Motor neuron (in vitro differentiated cells): ENCODE measurements at places on chromosomes 1 and 21. TPM values are rescaled to one million over a fixed set of nuclear protein-coding genes. Genes with fewer than 3 reads are reported as not detected.

The FLG2 gene
- total RNA-seq = 1.1 and 1.3 TPM in 2 replicates

The LINGO4 gene
- total RNA-seq = 0.22 and 0.25 TPM in 2 replicates

The BEND5 gene
- 39.9 and 40.1 TPM in 2 replicates for total RNA-seq

The DIPK1A gene
- total RNA-seq = 7.1 and 7.3 TPM in 2 replicates

The GPR25 gene
- not detected in 2 replicates for total RNA-seq

The KCNK1 gene
- 3.0 and 3.8 TPM in 2 replicates for total RNA-seq

The PARP1 gene
- 243 and 245 TPM in 2 replicates for total RNA-seq

The GRIK3 gene
- total RNA-seq = 4.1 and 5.4 TPM in 2 replicates

The FOXJ3 gene
- total RNA-seq = 26.3 and 30.0 TPM in 2 replicates

The CELA3A gene
- not detected in 2 replicates for total RNA-seq

The CGN gene
- total RNA-seq = 2.3 and 2.5 TPM in 2 replicates

GRCh38 chr1:57987523-57987922 is 559.0 kb downstream of the OMA1 start:
- ATAC-seq = no peak

DNA sequence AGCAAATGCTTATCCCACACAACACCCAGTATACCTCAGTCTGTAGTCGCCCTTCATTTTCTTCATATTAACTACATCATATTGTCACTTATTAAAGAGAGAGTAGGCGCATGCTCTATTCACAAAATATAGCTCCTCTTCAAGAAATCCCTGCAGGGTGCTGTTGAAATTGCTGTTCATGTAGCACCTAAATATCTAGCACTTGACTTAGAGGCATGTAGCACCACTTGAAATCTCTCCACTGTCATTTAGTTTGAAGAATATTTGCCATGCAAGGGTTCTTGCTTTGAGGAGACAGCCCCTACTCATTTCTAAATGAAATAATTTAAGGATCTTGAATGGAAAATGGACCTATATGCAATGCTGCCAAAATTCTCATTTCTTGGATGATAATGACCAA is 20.9 kb upstream of the LRRC8B start:
- no peak for ATAC-seq

DNA sequence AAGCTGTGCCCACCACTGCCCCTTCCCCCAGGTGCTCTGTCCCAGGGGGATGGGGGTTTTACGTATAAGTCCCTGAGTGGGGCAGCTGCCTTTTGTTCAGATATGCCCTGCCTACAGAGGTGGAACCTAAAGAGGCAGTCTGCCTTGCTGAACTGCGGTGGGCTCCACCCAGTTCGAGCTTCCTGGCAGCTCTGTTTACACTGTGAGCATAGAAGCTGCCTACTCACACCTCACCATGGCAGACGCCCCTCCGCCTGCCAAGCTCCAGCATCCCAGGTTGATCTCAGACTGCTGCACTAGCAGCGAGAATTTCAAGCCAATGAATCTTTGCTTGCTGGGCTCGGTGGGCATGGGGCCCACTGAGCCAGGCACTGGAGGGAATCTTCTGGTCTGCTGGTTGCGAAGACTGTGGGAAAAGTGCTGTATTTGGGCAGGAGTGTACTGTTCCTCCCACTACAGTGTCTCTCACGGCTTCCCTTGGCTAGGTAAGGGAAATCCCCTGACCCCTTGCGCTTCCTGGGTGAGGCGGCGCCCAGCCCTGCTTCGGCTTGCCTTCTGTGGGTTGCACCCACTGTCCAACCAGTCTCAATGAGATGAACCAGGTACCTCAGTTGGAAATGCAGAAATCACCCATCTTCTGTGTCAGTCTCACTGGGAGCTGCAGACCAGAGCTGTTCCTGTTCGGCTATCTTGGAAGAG is 17.6 kb upstream of the RWDD3 start:
- no peak for ATAC-seq

- peak; percentile 41 for ATAC-seq
These were observed 6.0 kb upstream of the SHISA4 start for GRCh38 chr1:201882665-201883132.

DNA sequence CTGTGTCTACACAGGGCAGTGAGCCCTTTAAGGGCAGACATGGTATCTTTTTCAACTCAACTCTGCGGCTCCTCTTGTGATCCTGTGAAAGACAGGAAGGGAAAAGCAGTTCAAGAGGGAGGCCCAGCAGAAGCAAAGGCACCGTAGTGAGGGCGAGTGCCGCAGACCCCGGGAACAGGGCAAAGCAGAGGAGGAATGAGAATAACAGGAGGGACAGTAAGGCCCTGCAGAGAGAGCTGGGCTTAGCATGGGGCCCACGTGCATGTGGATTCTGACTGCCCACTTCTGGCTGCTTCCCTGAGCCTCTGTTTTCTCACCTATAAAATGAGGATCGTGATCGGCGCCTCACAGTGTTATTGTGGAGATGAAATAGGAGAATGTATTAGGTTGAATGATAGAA is 409.3 kb downstream of the PTPRU start:
- no peak for ATAC-seq

DNA sequence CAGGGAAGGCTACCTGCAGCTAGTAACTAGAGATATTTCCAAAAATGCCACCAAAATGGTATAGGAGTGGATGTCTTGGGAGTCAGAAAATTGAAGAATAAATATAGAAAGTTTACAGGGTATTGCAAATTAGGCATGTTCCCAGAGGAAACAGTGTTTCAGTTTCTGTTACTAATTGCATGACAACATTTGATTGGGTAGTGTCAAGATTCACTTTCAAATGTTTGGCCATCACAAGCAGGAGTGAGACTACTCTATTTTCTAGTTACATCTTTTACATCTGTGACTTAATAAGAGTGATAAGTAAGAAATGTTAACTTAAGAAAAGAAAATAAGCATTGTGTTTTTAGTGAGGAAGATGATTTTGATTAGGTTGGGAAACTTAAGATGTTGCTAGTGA is 30.2 kb downstream of the AMY1C start:
- ATAC-seq = no peak

DNA sequence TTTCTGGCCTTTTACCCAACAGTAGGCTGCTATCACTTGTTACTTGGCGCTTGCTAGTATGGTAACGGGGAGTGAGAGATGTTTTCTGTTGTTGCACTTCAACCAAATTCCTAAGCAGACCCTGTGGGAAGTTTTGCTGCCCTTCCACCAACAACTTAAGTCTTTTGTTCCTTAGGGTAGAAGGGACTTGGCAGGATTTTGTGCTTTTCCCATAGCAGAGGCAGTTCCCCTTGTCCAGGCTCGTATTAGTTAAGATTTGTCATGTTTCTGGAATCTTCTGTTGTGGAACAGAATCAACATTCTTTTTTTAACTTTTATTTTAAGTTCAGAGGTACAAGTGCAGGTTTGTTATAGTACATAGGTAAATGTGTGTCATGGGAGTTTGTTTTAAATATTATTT is 73.2 kb upstream of the SGIP1 start:
- no peak for ATAC-seq

- ATAC-seq = no peak
These were observed 12.0 kb upstream of the BGLAP start for GRCh38 chr1:156229809-156230472.

DNA sequence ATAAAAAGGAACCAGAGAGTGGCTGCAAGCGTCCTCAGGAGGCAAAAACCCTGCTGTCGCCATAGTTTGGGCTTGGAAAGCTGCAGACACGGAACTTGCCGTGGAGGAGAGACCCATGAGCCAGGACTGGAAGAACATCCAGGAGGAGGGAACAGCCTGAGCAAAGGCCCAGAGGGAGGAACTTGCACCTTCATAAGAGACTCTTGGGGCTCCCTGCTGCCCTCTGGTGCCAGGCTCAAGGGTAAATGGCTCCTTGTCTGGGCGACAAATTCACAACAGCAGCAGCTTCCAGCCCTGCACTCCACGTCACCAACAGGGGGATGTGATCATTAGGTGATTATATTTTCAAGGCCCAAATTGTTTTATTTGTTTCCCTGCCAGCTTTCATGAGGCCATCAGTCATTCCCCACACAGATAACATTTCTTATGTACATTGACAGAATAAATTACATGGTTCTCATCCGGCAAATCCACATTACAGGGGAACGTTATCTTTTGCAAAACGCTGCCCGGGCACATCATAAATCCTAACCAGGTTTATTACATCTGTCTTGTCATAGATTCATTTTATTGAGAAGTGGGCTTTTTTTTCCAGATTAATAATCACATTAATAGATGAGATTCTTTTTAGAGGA is 143.0 kb upstream of the GRIK3 start:
- ATAC-seq = peak; percentile 27

- ATAC-seq = peak; percentile 81
These were observed 5.5 kb upstream of the PRKCZ start for GRCh38 chr1:2044510-2045319.

GRCh38 chr21:36725793-36726386 is 27.0 kb downstream of the SIM2 start:
- ATAC-seq = no peak
